Spinal cord (tissue), 10 donors: ENCODE measurements at places on chromosomes 16 and 17.
A peak's percentile ranks its signal among the peaks of the same experiment; 100 is the strongest.

DNA sequence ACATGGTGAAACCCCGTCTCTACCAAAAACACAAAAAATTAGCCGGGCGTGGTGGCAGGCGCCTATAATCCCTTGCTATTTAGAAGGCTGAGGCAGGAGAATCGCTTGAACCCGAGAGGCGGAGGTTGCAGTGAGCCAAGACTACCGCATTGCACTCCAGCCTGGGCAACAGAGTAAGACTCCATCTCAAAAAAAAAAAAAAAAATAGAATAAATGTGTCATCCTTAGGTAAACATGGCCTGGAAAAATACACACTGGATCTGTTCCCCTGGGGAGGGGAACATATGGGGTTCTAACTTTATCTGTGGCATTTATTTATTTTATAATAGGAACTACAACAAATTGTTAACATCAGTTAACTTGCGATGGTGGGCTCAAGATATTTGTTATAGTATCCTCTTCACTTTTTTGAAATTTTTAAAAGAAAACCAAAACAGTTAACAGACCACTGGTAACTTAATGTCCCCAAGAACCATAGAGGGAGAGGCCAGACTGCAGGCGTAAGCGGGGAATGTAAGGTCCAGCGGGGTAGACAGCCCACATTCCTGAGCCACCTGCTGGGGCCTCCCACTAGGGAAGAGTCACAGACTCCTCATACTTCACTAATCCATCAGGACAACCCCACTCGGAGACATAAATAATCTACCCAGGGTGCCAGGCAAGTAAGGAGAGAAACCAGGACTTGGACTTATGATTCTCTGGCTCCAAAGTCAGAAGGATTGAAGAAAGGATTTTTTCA is 12.5 kb upstream of the TXNDC11 start:
- no peak for DNase-seq
- H3K27ac ChIP-seq: no peak overlapping the region
- H3K4me3 ChIP-seq: no peak overlapping the region
- no peaks in the 10 kb centered on the region for H3K27me3 ChIP-seq
- no peaks in the 10 kb centered on the region for H3K4me1 ChIP-seq

- no peak overlapping the region for H3K4me3 ChIP-seq
- H3K27ac ChIP-seq: no peak overlapping the region
- DNase-seq: no peak
- H3K27me3 ChIP-seq: no peaks in the 10 kb centered on the region
- H3K36me3 ChIP-seq: peaks cover 57% of the 10 kb centered on the region
These were observed 15.3 kb downstream of the TBCD start for GRCh38 chr17:82767041-82767754.

DNA sequence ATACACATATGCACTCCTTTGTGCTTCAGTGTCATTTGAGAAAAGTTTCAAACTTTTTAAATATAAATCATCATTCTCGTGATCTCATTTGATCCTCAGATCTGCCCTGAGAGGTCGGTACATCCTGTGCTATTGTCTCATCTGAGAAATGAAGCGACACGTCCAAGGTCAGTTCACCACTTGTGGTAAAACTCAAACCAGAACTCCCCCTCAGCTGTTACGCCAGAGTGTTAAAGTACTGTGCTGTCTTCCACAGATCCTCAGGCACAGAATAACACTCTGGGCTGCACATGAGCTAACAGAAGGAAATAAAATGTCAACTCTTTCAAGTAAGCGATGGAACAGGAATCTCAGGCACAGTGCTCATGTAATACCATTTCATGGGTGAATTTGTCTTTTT is 31.4 kb downstream of the ANKFN1 start:
- no peaks in the 10 kb centered on the region for H3K36me3 ChIP-seq
- no peaks in the 10 kb centered on the region for H3K4me1 ChIP-seq
- no peak overlapping the region for H3K4me3 ChIP-seq

DNA sequence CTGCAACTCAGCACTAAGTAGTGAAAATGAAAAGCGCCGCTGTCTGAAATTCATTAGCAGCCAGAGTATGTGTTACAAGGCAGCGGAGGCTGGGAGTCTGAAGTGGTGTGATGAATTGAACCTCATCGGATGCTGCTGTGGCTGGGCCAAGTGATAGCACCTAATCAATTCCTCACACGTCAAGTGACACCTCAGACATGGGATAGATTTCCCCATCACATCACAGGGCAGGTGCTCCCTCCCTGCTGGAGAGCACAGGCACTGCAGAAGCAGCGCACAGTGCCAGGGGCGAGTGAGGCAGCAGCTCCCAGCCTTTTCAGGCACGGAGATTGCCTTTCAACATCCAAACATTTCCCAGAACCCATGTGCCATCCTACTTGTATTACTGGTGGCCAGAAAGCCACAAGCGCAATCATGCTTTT is 32.2 kb downstream of the DRC3 start:
- H3K4me1 ChIP-seq: peaks cover 11% of the 10 kb centered on the region
- peak; percentile 23 for DNase-seq
- H3K4me3 ChIP-seq: no peak overlapping the region

DNA sequence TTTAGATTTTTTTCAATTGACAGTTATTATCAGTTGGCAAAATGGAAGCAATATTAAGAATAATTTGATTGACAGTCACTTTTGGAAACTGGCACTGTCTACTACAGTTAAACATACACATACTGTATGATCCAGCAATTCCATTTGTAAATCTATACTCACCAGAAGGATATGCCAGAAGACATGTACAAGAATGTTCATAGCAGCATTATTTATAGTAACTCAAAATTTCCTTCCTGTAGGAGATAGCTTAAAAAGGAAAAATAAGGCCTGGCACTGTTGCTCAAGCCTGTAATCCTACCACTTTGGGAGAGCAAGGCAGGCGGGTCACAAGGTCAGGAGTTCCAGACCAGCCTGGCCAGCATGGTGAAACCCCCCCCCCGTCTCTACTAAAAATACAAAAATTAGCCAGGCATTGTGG is 89.3 kb downstream of the VMP1 start:
- DNase-seq: no peak
- no peaks in the 10 kb centered on the region for H3K4me1 ChIP-seq
- no peak overlapping the region for H3K27ac ChIP-seq
- H3K4me3 ChIP-seq: no peak overlapping the region
- H3K36me3 ChIP-seq: peaks cover 2% of the 10 kb centered on the region

DNA sequence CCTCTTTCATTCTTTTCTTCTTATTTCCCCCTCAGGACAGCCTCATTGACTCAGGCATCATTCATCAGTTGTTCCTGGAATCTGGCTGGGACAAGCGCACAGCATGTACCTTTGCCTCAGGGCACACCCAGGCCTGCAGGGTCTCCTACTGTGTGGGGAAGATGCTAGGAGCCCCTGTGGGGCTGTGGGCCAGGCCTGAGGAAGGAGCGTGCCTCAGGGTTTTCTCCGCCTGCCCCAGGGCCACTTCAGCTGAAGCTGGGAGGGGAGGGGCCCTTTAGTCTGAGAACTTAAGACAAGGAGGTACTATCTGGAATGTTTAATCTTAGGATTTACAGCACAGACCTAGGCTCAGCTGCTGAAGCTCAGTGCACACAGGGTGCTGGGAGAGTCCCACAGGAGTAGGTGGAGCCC is 7.9 kb downstream of the ELMO3 start:
- no peaks in the 10 kb centered on the region for H3K4me1 ChIP-seq
- no peak overlapping the region for H3K4me3 ChIP-seq
- no peak for DNase-seq
- no peaks in the 10 kb centered on the region for H3K27me3 ChIP-seq
- peaks cover 87% of the 10 kb centered on the region for H3K36me3 ChIP-seq

GRCh38 chr17:82050152-82050760 is 1.4 kb downstream of the RFNG start:
- peaks cover 71% of the 10 kb centered on the region for H3K36me3 ChIP-seq
- DNase-seq: no peak
- no peak overlapping the region for H3K27ac ChIP-seq
- no peaks in the 10 kb centered on the region for H3K27me3 ChIP-seq
- H3K4me3 ChIP-seq: peak overlapping the region; percentile 51
